ENCODE measurements at places on chromosomes 7 and 10.

DNA sequence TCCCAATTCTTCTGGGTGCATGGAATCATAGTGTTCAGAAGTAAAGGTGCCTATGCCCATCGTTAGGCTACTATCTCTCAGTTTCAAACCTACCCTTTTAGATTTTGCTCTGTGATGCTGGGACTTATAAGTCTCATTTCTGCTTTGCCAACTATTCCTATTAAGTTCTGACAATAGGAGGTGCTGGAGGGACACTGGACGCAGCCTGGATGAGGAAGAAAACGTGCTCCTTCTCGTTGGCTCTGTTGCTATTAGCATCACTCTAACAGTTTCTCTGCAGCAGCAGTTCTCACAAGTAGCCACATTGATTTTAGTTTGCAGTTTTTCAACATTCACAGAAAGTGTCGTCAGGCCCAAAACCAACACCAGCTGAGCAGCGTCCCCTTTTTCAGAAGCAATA lies 72.4 kb downstream of the ABCC2 start:
- peak; percentile 67 for DNase-seq

- no peak for DNase-seq
These were observed at the start of gene ADAMTS14 for GRCh38 chr10:70672165-70673042. TSS of gene ADAMTS14 (plus strand) at chr10:70672506. CDS start at chr10:70672803, 297 bp downstream.

DNA sequence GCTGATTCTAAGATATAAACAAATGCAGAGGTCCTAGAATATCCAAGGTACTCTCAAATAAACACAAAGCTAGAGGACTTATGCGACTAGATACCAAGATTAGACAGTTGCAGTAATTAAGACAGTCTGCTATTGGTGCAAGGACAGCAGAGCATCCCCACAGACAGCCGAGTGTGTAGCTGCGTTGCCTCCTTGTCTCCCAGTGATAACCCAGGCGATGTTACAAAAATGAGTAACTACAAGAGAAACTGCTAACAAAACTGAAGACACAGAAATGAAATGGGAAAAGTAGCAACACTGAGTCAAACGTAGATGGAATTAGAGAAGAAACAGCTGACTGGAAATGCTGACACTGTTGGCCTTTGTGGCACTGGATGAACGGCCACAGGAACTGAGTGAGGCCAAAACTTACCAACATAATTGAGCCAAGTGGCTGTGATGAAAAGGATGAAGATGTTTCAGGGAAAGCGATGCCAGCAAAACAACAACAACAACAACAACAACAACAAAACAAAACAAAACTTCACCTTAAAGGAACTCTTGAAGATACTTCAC lies 54.3 kb downstream of the BAIAP2L1 start:
- DNase-seq: no peak

- DNase-seq: no peak
These were observed 27.2 kb downstream of the GRID1 start for GRCh38 chr10:86339226-86339865.

GRCh38 chr10:73965890-73966768 lies 31.8 kb upstream of the VCL start:
- DNase-seq: peak; percentile 64

DNA sequence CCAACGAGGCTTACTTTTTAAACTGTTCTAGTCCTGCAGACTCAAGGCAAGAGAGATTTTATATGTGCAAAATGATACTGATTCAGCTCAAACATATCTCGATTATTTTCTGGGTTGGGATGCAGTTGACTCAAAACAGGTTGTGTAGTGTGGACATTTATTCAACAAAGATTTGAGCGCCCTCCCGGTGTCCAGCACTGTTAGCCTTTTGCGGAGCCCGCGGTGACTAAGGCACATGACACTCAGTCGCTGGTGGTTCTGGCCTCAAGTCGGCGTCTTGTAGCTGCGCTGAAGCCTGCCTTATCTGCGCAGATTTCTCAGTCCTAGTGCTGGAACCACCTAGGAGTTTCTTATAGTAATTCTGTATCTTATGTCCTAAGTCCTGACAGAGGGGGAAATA lies 938 bp upstream of the CADPS2 start:
- peak; percentile 88 for DNase-seq

- no peak for DNase-seq
These were observed 80.0 kb downstream of the CFAP58 start for GRCh38 chr10:104433669-104434068.

DNA sequence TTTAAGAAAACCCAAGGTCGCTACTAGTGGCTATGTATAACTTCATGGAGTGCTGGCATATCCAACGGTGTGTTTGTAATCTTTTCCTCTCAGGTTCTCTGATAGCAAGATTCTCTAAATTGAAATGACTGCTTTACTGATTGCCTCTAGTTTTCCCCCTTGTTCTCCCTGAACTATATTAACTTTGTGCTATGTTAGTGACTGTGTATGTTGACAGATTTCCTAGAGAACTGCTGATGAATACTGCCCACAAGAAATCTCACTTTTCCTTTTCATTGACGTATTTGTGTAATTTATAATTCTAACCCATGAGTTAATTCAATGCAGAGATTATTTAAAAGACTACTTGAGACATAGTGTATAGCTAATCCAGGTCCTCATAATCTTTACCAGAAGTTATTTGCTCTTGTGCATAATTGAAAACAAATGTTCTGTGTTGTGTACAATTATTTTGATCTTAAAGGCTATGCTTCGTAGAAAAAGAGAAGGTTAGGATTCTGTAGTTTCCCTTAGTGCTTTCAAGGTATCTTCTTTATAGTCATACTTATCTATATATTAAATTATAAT lies 70.6 kb upstream of the GLCCI1 start:
- no peak for DNase-seq
